ENCODE measurements at places on chromosomes 11 and 22.
A peak's percentile ranks its signal among the peaks of the same experiment; 100 is the strongest.

- DNase-seq, result peak; percentile 86
These were observed 57.0 kb downstream of the ETS1 start for GRCh38 chr11:128530118-128531074.

GRCh38 chr11:35207471-35208403 is 68.8 kb downstream of the CD44 start:
- no peak for DNase-seq

- DNase-seq, result no peak
These were observed 620.9 kb upstream of the CADM1 start for GRCh38 chr11:116124922-116125714.

- no peak for DNase-seq
These were observed 673.2 kb downstream of the BRD1 start for GRCh38 chr22:49154433-49154832.

DNA sequence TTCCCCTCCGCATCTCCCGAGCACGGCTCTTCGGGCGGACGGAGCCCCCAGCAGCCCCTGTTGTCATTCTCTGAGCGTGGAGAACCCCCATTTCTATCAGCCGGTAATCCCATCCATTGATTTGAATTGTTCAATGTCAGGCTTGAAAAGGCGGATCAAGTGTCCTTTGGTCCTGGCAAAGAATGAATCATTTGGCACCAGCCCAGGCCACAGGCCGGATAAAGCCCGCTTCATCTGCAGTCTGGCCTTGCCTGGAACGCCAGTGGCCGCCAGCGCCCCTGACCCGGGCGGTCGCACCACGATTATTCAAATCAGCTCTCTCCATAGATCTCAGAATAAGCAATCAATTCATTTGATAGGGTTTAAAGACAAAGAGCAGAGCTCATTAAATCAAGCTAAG is 188.9 kb downstream of the BRD1 start:
- DNase-seq, result no peak

GRCh38 chr11:113675003-113675561 is 31.0 kb downstream of the TMPRSS5 start:
- DNase-seq, result peak; percentile 92

DNA sequence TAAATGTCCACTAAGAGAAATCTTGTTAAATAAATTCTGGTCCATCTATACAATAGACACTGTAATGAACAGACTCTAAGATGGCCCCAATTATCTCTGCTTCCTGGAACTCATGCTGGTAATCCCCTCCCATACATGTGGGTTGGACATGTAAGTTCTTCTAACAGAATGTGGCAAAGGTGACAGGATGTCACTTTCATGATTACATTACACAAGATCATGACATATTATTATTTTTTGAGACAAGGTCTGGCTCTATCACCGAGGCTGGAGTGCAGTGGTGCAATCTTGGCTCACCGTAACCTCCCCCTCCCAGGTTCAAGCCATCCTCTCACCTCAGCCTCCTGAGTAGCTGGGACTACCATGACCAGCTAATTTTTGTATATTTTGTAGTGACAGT is 14.6 kb upstream of the NDUFC2 start:
- no peak for DNase-seq

GRCh38 chr11:22244986-22245592 is 52.2 kb downstream of the ANO5 start:
- peak; percentile 42 for DNase-seq

DNA sequence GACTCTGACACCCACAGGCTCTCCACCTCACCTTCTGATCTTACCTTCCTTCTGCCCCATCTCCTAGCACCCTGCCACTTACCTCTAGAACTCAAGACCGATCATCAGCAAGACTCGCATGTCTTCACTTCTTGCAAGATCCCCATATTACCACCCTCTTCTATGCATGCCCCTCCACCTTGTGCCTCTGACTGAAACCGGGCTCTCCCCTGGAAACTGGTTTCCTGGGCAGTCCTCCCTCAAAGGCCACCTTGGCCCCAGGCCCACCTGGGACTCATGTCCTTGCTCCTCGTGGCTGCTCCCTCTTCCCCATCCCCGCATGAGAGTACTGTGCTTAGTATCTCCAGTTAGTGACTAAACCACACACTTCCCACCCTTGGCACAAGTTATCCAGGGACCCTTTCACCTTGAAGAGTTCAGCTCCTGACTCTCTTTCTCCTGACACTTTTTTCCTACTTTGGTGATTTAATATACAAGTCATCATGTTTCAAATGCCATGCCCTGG is 136.7 kb downstream of the SPATA19 start:
- no peak for DNase-seq

- no peak for DNase-seq
These were observed 1.9 kb upstream of the P2RY6 start for GRCh38 chr11:73270016-73270854.

GRCh38 chr11:83645561-83645960 is 359.4 kb upstream of the CCDC90B start:
- DNase-seq, result no peak

- DNase-seq, result no peak
These were observed 7.3 kb upstream of the TP53AIP1 start for GRCh38 chr11:128949791-128950454.

DNA sequence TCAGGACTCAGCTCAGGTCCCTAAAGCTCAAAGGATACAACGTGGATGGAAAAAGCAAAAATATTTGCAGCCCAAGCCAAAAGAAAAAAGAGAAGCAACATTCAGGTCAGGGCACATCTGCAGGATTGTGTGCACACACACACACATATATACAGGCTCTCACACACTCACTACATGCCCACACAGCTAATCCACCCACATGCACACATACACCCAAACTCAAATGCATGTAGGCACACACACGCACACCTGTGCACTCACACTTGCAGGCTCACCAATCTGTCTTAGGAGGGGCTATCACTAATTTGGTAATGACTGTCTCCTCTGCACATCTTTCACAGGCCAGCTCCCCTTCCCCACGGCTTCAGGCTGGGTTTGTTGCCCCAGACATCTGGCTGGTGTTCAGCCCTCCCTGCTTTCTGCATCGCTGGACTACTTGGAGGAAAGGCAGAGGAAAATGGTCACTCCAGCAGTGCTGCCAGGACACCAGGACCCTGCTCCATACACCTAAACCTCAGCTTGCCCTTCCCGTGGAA is 103.6 kb upstream of the DRD2 start:
- no peak for DNase-seq

- DNase-seq, result no peak
These were observed 5.0 kb upstream of the PARVG start for GRCh38 chr22:44175676-44176075.

- no peak for DNase-seq
These were observed 38.4 kb upstream of the EMID1 start for GRCh38 chr22:29167032-29167911.

- no peak for DNase-seq
These were observed 3.0 kb upstream of the OR9G4 start for GRCh38 chr11:56751480-56751879.

GRCh38 chr22:47552541-47553205 is 790.2 kb downstream of the TBC1D22A start:
- no peak for DNase-seq

DNA sequence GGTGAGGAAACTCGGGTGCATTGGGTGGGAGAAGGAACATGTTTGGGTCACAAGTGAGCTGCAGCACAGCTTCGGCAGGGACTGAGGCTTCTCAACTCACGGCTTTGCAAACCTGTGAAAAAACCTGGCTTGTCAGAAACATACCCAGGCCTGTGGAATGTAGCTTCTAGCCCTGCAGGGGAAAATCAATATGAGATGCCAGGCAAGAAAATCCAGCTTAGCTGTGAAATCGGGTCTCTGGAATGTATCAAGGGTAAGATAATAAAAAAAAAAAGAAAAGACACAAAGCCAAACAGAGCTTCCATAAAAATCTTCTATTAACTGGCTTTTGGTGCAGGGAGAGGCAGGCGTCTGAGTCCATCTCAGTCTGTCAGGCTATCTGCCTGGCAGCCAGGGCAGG is 28.5 kb downstream of the UQCR10 start:
- DNase-seq, result no peak

- DNase-seq, result no peak
These were observed 1888.4 kb downstream of the LRRC4C start for GRCh38 chr11:39571081-39571480.

DNA sequence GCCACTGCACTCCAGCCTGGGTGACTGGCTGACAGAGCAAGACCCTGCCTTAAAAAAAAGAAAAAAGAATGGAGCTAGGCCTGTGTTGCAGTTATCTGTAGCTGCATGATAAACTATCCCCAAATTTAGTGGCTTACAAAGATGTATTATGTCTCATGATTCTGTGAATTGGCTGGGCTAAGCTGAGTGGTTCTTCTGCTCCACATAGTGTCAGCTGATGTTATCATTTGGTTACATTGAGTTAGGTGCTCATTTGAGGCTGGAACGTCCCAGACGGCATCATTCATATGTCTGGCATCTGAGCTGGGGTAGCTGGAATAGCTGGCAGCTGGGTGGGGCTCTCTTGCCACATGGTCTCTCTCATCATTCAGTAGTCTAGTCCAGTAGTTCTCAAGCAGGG is 8.2 kb upstream of the ASCC2 start:
- DNase-seq, result no peak

- DNase-seq, result no peak
These were observed 260.8 kb downstream of the MIAT start for GRCh38 chr22:26918226-26918625.

- no peak for DNase-seq
These were observed 5.7 kb downstream of the FTH1 start for GRCh38 chr11:61961570-61962212.

- peak; percentile 24 for DNase-seq
These were observed 62.0 kb downstream of the NCAM1 start for GRCh38 chr11:113023228-113023627.

DNA sequence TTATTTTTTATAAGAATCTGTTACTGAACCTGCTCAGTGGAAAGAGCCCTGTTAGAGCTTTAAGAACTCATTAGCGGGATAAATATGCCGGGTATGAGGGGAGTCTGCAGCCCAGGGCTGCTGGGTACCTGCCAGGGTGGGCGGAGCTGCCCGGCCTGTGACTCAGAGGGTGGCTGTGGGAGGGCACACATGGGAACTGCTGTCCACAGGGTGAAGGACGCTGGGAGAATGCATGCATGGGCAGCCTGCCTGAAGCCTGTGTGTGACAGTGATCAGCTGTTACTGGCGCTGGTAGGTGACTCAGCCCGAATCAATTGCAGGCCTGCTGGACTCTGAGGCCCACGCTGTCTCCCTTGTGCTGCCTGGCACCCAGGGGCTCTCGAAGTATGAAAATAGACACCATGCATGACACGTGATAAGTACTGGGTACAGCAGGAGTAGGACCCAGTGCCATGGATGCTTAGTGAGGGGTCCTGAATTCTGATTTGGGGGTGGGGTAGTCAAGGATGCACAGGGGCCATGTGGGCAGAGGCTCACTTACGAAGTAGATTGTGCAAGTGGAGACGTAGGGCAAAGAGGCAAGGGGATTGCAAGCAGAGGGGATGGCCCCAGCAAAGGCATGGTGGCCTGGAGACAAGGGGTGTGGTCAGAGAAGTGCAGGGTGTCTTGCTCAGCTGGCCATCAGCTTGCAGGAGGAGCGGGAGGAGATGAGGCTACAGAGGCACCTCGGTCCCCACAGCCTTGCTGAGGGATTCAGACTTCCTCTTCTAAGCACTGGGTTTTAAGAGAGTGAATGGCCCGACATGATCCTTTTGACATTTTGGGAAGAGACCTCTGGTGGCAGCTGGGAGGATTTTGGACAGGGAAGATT is 36.5 kb downstream of the GRIK4 start:
- DNase-seq, result peak; percentile 96

GRCh38 chr11:38060136-38060535 is 1462.1 kb upstream of the RAG2 start:
- no peak for DNase-seq

- no peak for DNase-seq
These were observed 125.6 kb downstream of the GRIK4 start for GRCh38 chr11:120637131-120637530.

DNA sequence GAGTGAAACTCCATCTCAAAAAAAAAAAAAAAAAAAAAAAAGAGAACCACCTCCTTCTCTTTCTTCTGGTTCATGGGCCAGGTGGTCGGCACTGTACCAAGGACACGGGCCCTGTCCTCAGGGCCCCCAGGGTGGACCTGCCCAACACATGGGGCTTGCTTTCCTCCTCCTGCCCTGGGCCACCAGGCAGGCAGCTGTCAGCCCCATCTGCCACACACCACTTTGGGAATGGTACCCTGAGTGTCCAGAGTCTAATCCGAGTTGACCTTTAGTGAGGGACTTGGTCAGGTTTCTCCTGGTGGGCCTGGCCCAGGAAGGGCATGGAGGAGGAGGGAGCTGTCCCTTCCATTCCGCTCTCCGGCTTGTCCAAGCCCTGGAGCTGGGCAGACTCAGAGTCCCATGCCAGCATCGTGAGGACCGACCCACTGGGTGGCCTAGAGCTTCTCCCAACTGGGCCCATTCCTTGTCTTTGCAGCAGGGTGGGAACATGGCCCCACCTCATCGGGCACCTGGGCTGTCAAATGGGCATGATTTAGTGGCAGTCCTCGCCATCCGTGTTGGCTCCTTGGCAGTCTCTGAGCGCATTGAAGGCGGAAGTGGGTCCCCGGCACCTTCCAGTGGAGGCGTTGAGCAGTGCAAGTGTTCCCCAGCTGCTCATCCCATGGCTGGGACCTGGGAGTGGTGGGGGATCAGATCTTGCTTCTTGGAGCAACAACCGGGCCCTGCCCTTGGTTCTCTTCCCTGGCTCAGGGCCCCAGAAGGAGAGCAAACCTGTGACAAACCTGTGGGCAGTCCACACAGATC is 94.8 kb downstream of the BCR start:
- no peak for DNase-seq

GRCh38 chr11:66557733-66558326 is 10.6 kb downstream of the CTSF start:
- DNase-seq, result no peak

- no peak for DNase-seq
These were observed 40.2 kb upstream of the RBFOX2 start for GRCh38 chr22:36068776-36069344.

DNA sequence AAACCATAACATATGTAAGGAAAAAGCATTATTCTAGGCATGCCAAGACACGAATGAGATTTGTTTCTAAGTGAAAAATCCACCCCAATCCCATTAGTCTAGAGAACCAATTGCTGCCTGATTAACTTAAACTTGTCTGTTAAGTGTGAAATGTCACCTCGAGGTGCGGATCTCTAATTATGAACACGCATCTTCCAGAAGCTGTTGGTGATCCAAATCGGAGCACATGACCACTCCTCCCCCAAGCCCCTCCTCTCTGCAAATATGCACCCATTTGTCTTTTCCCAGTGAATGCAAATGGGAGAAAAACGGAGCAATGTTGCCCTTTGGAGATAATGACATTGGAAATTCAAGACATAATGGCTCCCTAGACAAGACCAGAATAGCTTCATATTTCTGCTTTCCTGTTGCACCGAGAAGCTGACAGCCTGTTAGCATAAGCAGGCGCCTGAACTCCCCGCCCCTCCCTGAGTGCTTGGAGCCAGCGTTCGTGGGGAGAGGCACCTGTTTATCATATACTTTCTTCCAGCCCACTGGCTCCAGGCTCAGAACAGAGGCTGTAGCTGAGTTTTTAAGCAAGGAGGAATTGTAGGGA is 6.0 kb upstream of the FXYD6 start:
- no peak for DNase-seq

- DNase-seq, result no peak
These were observed 29.3 kb upstream of the OR10D3 start for GRCh38 chr11:124153821-124154220.

All from GM03348 (cell line).